ENCODE measurements at places on chromosomes 13 and 19.

DNA sequence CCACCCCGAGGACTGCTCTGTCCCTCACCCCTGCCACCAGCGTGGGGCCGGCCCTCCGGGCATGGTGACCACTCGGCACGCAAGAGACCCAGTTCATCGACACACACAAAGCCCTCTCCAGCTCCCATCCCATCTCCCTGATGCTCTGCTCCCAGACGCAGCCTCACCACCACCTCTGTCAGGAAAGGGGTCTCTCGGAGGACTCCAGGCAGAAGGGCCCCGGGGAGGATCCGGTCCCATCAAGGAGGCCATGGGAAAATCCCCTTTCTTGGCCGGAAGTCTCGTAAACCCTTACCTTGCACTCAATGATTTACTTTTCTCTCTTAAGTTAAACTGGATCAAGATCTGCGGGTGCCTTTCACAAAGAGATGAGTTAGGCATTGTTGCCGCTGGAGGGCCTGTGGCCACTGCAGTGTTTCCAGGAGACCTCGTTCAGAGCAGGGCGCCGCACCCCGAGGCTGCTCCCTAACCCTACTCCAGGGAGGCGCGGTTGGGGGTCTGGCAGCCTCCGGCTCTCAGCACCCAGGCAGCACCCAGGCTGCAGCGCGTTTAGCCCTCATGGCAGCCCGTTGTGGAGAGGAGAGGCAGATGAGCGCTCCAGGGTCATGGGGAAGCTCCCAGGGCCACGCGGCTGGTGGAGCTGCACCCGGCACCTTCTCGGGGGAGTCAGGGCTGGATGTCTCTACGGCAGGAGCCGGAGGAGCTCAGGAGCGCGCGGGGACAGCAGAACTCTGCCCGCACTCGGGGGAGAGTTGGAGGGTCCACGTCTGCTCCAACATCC lies 31.0 kb downstream of the C2CD4C start:
- no peak for DNase-seq

- DNase-seq = no peak
Measured at GRCh38 chr13:74751739-74752138, 617.5 kb upstream of the KLF12 start.

GRCh38 chr19:56167064-56167578 lies 8.7 kb upstream of the GALP start:
- DNase-seq = no peak

- DNase-seq = no peak
Measured at GRCh38 chr13:66558506-66558905, 671.6 kb downstream of the PCDH9 start.

GRCh38 chr13:95253033-95253432 lies 48.2 kb downstream of the ABCC4 start:
- no peak for DNase-seq

DNA sequence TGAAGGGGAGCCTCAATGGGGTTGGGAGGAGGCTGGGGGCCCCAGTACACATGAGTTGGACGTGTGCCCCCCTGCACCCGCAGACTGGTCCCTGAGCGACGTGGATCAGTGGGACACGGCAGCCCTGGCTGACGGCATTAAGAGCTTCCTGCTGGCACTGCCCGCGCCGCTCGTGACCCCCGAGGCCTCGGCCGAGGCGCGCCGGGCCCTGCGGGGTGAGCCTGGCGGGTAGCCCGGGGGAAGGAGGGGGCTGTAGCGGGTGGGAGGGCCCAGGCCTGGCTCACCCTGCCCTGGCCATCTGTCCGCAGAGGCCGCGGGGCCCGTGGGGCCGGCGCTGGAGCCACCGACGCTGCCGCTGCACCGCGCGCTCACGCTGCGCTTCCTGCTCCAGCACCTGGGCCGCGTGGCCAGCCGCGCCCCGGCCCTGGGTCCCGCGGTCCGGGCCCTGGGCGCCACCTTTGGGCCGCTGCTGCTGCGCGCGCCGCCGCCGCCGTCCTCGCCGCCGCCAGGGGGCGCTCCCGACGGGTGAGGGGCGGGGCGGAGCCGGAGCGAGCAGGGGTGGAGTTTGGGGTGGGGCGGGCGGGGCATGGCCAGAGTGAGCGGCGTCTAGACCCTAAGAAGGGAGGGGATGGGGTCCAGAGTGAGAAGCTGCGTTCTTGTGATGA lies 8.1 kb downstream of the PIK3R2 start:
- peak; percentile 76 for DNase-seq

GRCh38 chr19:3636506-3636905 lies 9.9 kb upstream of the CACTIN start:
- DNase-seq = no peak

GRCh38 chr19:2536461-2536860 lies 60.5 kb downstream of the GADD45B start:
- DNase-seq = no peak
